ENCODE measurements at places on chromosomes 11 and 22.
A peak's percentile ranks its signal among the peaks of the same experiment; 100 is the strongest.

- DNase-seq = peak; percentile 2
Measured at GRCh38 chr11:78961937-78962701, 387.5 kb upstream of the NARS2 start.

DNA sequence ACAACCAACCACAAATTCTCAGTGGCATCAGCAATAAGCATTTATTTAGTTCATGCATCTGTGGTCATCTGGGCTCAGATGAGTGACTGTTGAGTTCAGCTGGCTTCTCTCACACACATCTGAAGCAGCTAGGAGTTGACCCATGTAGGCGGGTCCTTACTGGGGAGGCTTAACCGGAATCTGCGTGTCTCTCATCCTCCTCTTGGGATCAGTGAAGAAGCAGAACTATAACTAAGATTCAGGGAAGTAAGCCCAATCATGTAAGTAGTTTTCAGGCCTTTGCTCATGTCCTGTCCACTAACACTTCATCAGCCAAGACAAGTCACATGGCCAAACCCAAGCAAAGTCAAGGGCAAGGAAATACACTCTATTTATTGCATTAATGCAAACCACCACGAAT is 236.2 kb downstream of the C11orf87 start:
- DNase-seq = no peak

GRCh38 chr11:67636962-67637361 is 2.6 kb downstream of the TBX10 start:
- no peak for DNase-seq

- DNase-seq = no peak
Measured at GRCh38 chr11:42657169-42657568, 654.6 kb upstream of the API5 start.

DNA sequence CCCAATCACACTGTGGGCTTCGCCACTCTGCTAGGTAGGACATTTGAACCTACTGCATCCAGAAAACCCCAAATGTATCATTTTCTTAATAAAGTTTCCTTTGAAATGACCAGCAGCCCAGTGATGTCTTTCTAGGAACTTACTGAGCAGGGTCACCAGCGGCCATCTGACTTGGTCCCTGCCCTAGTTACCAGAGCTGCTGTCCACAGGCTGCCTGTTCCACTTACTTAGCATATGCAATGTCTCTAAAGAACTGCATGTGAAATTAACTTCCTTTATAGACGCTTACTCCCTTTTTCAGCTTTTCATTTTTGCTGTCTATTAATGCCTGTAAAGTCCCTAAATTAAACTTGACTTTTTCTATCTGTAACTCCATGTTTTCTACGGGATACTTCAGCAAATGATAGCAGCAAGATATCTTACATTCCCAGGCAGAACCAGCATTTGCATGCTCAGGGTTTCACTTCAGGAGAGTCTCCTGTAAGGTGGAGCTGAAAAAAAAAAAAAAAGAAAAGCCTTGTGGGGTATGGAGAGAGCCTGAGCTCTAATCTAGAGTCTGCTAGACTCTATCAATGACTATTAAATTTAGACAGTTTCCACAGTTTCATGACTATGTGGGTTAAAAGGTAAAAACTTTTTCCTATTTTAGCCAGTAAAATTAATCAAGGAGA is 125.0 kb downstream of the FAT3 start:
- no peak for DNase-seq

GRCh38 chr22:40703174-40703573 is 23.9 kb downstream of the MCHR1 start:
- DNase-seq = no peak

GRCh38 chr22:22099194-22099486 is 116.6 kb upstream of the TOP3B start:
- no peak for DNase-seq

DNA sequence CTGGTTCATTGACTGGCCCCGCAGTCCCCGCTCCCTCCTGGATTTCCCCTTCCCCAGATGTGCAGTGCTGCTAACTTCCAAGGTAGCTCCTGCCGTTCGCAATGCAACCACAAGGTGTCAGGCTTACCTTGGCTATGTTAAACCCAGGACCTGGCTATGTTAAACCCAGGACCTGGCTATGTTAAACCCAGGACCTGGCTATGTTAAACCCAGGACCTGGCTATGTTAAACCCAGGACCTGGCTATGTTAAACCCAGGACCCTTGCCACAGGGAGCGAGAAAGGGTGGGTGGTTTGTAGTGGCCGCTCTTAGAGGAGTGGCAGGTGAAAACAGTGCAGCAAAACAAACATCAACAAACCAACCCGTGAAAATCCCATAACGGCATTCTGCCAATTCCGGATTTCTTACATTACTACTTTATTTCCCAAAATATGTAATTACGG is 2.9 kb upstream of the ADAMTS8 start:
- peak; percentile 61 for DNase-seq

DNA sequence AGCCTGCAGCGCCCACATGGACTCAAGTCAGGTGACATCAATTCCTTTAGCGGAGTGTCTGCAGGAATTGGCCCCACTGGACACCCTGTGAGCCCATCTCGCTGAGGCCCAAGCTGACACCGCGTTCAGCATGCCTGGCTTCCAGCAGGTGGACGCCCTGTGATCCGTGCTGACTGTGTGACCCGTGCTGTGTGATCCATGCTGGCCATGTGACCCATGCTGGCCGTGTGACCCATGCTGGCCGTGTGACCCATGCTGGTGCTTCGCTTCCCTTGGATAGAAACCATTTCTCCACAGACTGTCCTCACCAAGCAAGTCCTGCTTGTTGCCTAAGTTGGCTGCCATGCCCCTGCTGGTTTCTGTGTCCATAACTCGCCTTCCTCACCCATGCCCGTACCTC is 392.1 kb downstream of the BRD1 start:
- no peak for DNase-seq

- DNase-seq = no peak
Measured at GRCh38 chr22:31972180-31972579, 27.8 kb downstream of the YWHAH start.

GRCh38 chr11:61645179-61645868 is 34.9 kb upstream of the DAGLA start:
- peak; percentile 28 for DNase-seq

- DNase-seq = no peak
Measured at GRCh38 chr22:42918500-42918899, 61.4 kb upstream of the ARFGAP3 start.

DNA sequence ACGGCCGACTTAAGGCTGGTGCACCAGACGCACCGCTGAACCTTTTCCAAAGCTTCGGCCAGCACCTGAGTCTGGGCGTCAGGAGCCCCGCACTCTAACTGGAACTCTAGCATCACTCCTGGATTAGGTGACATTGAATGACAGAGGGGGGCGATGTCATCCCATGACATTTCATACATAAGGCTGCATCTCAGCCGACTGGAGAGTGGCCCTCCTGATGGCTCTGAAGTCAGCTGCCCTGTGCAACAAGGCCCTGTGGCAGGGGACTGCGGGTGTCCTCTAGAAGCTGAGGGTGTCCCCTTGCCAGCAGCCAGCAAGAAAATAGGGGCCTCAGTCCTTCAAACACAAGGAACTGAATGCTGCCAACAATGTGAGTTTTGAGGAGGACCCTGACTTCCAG is 10.1 kb upstream of the FADS3 start:
- DNase-seq = no peak

DNA sequence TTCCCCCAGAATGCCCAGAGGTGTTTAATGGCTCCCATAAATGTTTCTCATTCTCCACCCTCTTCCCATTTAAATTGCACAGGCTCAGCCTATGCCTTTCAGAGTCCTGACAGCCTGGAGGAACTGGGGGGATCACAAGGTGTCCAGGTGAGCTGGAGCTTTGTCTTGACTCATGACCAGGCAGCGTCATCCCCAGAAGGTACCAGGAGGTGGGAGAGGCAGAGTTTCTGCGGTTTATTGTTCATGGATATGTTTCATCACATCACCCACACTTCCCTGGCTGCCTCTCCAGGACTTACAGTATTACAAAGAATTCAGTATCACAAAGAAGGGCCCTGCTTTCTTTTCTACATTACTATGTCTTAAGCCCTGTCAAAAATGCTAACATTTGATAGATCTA is 103.2 kb upstream of the GALNT18 start:
- no peak for DNase-seq

- peak; percentile 87 for DNase-seq
Measured at GRCh38 chr22:45537734-45538181, 35.1 kb downstream of the FBLN1 start.

GRCh38 chr11:109527496-109527895 is 105.5 kb downstream of the C11orf87 start:
- DNase-seq = peak; percentile 76

DNA sequence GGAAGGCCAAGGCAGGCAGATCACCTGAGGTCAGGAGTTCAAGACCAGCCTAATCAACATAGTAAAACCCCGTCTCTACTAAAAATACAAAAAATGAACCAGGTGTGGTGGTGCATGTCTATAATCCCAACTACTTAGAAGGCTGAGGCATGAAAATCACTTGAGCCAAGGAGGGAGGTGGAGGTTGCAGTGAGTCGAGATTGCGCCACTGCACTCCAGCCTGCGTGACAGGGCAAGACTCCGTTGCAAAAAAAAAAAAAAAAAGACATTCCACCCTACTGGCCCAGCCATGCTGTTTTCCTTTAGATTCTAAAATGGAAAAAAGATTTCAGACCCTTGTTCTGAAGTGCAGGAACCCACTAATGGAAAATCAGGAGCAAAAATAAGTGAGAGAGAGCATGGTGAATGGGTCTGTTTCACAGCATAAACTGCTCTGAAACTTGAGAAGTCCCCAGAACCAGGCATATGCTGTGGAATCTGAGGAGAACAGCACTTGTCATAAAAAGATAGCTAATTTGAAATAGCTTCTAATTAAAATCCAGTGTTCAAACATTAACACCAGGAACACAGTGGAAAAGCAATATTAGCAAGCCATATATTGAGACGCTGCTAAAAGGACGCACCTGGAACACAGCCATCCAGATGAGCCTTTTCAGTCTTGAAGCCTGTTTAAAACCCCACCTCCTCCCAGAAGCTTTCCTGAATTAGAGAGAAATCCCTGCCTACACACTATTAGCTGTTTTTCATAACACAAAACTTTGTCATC is 66.3 kb upstream of the CHRM4 start:
- DNase-seq = no peak

Measured in EL (cell line).